ENCODE measurements at places on chromosomes 3 and 15. TPM values are rescaled to one million over a fixed set of nuclear protein-coding genes. Genes with fewer than 3 reads are reported as not detected.

- no peak for DNase-seq
Observed at GRCh38 chr3:45679805-45680204, 9.4 kb upstream of the SACM1L start.

Gene AGBL1
- 18.1 TPM for total RNA-seq

DNA sequence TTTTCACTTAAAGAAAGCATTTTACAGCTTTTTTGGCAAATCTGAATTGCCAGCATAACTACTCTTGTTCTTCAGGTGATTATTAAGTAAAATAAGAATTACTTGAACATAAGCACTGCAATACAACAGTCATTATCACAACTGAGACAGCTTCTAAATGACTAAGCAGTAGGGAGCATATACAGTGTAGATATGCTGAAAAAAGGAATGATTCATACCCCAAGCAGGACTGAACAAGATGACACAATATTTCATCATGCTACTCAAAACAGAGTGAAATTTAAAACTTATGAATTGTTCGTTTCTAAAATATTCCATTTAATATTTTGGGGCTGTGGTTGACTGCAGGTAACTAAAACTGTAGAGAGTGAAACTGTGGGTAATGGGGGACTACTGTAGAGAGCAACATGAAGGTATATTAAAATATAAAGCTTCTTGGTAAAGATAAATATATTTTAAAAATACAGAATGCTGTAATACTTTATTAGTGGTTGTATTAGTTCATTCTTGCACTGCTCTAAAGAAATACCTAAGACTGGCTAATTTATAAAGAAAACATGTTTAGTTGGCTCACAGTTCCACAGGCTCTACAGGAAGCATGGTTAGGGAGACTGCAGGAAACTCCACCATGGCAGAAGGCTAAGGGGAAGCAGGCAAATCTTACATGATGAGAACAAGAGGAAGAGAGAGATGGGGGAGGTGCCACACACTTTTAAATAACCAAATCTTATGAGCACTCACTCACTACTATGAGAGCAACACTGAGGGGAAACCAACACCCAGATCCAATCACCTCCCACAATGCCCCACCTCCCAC is 84.8 kb downstream of the DCLK3 start:
- no peak for DNase-seq

- DNase-seq = peak; percentile 57
Observed at GRCh38 chr3:78659386-78659987, 1108.3 kb downstream of the ROBO1 start.
